ENCODE measurements at places on chromosomes 4 and X. TPM values are rescaled to one million over a fixed set of nuclear protein-coding genes. Genes with fewer than 3 reads are reported as not detected.

Gene TLR10
- total RNA-seq: not detected

Gene MID2
- total RNA-seq: 7.3 TPM

Gene CCDC149
- total RNA-seq: 0.16 TPM

DNA sequence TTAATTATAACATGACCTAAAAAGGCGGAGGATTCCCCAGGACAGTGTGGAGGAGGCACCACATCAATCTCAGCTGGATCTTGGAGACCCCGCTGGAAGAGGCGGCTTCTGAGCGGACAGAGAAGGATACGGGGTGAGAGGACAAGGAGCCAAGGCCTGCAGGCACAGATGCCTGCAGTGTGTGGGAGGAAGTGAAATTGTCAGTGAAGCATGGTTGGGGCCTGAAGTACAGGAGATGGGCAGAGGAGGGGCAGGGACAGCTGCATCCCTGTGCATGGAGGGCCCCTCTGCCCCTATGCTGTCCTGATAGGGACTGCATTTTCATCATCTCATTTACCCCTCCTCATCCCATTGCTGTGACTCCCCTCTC lies 1.7 kb upstream of the SLC2A9 start:
- H3K4me3 ChIP-seq: no peak overlapping the region
- no peak overlapping the region for H3K27ac ChIP-seq
- no peak for DNase-seq
- H3K27me3 ChIP-seq: peaks cover 2% of the 10 kb centered on the region

DNA sequence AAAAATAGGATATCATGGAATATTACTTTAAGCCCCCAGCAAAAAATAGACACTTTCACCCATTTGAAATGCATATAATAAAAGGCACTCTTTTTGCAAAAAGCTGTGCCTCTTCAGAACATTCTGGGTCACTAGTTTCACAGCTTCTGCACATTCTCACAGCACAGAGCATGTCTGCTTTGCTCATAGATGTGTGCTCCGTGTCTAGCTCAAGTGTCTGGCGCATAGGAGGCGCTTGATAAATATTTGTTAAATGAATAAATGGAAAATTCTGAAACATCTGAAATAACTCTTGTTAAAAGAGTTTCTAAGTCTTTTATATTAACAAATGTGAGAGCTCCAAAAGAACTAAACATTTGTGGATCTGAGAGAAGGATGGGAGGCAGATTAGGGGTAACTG lies 275.2 kb downstream of the PTTG2 start:
- H3K27me3 ChIP-seq: no peaks in the 10 kb centered on the region
- H3K4me3 ChIP-seq: no peak overlapping the region
- H3K36me3 ChIP-seq: no peaks in the 10 kb centered on the region
- no peaks in the 10 kb centered on the region for H3K4me1 ChIP-seq

GRCh38 chrX:55187281-55187680 lies 32.9 kb upstream of the PAGE5 start:
- no peaks in the 10 kb centered on the region for H3K4me1 ChIP-seq
- H3K36me3 ChIP-seq: no peaks in the 10 kb centered on the region
- no peak overlapping the region for H3K4me3 ChIP-seq
- no peak overlapping the region for H3K27ac ChIP-seq

- peaks cover 10% of the 10 kb centered on the region for H3K27me3 ChIP-seq
- no peak overlapping the region for H3K4me3 ChIP-seq
- no peak overlapping the region for H3K27ac ChIP-seq
- no peak for DNase-seq
These were observed 25.6 kb upstream of the MAGEA1 start for GRCh38 chrX:153153516-153153915.

DNA sequence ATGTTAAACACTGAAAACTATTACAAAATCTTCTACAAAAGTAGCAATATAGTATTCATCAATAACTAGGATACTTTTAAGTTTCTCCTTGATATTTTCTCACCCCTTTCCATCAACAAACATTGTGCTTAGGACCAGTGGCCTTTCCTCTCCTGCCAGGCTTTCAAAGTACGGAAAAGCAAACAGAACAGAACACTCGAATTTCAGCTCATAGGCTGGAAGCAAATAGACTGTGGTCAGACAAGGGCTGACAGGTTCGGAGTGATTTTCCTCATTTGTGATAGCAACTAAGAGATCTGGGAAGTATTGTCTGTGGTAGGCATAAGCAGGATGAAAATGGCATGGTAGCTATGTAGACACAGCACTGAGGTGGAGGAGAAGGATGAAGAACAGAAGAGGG lies 68.6 kb upstream of the SORBS2 start:
- DNase-seq: no peak
- H3K27ac ChIP-seq: no peak overlapping the region
